ENCODE measurements at places on chromosomes 4 and X.

DNA sequence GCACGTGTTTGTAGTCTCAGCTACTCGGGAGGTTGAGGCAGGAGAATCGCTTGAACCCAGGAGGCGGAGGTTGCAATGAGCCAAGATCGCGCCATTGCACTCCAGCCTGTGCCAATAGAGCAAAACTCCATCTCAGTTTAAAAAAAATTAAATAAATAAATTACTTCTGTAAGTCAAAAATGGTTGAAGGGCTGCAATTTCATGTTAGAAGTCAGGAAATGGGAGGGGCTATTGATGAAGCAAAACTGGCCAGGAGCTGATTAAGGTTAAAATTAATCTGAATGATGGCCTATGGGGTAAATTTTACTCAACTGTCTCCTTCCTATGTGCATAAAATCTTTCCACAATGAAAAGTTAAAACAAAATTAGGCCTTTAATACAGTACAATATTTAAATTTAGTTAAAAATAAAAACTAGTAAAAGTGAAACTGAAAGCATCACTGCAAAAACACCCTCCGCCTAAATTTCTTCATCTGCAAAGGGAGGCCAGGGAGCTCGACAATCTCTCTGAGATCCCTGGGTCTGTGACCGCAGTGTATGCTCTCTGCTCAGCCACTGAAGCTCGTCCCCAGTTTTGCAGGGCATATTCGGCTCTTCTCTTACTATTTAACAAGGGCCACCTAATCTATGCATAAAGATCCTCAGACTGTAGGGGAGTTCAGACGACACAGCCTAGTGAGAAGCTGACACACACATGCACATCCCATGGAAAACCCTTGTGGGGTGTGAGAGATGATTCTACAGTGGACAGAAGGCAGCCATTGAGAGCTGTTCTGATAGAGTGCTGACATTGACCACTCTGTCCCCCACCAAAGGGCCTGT lies 57.2 kb downstream of the IRF2 start:
- no peak for DNase-seq

- no peak for DNase-seq
Observed at GRCh38 chrX:99271641-99272040, 1138.4 kb downstream of the PCDH19 start.

- peak; percentile 26 for DNase-seq
Observed at GRCh38 chrX:39854772-39855747, 242.7 kb downstream of the BCOR start.

DNA sequence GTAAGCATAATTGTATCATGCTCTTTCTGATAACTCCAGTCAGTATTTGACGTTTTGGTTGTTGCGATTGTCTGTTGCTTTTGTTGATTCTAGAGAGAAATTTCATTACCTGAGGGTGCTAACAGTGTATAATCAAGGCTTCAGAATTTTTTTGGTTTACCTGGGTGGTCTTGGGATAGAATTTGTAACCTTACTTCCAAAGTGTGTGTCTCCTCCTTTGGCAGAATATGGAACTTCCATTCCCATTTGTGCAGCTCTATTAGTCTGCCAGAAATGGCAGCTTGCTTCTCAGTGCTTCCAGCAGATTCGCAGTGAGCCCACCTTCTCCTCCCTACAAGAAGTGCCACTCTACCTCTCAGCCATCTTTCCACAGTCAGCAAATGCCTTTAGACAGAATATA lies 5.3 kb downstream of the COPS4 start:
- no peak for DNase-seq

DNA sequence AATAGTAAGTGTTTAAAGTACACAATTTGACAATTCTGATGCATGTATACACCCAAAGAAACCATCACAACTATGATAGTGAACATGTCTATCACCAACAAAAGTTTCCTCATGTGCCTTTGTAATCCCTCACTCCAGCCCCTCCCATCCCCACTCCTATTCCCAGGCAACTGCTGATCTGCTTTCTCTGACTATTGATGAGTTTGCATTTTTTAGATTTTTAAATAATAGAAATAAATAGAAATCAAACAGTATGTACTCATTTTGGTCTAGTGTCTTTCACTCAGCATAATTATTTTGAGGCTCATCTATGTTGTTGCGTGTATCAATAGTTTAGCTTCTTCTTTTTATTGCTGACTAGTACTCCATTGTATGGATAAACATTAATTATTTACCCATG lies 5.3 kb upstream of the RPS4X start:
- DNase-seq, result no peak

DNA sequence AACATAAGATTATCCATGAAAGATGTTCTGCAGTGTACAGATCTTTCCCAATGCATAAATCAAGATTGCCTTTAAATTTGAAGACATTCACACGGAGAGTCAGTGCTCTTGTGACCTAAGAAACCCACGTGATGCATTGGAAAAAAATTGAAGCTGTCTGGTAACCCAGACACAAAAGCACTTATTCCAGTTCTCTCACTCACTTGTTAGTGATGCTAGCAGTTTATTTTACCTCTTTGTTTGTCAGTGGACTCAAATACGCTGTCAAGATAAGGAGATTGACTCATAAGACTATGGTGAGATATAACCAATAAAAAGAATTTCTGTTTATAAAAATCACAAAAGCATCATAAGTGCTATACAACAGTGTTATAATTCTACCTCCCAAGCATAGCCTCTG lies 245.8 kb upstream of the SMIM31 start:
- DNase-seq, result no peak

DNA sequence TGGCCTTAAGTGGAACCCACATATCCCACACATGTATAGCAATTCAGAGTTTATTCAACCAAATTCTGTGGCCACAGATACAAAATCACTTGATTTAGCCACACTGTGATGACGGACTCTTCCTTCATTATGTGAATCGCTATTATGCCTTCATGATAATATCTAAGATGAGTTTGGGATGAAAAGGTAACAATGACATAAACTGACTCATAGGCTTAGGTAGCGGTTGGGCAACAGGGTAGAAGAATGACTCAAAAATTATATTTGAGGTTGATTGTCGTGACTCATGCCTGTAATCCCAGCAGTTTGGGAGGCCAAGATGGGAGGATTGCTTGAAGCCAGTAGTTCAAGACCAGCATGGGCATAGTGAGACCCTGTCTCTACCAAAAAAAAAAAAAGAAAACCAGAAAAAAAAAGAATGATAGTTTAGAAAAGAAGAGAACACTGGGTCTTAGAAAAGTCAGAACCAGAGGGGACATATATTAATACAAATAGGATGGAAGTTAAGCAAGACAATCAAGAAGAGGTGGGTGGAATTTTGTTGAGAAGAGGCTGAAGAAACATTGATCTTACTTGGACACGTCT lies 70.4 kb upstream of the USP9X start:
- DNase-seq, result no peak

- DNase-seq, result no peak
Observed at GRCh38 chr4:19214591-19215186, 1037.0 kb upstream of the SLIT2 start.

- DNase-seq, result no peak
Observed at GRCh38 chrX:19554786-19555185, 39.5 kb upstream of the MAP3K15 start.

GRCh38 chr4:57499786-57500185 lies 389.6 kb upstream of the IGFBP7 start:
- DNase-seq, result no peak

DNA sequence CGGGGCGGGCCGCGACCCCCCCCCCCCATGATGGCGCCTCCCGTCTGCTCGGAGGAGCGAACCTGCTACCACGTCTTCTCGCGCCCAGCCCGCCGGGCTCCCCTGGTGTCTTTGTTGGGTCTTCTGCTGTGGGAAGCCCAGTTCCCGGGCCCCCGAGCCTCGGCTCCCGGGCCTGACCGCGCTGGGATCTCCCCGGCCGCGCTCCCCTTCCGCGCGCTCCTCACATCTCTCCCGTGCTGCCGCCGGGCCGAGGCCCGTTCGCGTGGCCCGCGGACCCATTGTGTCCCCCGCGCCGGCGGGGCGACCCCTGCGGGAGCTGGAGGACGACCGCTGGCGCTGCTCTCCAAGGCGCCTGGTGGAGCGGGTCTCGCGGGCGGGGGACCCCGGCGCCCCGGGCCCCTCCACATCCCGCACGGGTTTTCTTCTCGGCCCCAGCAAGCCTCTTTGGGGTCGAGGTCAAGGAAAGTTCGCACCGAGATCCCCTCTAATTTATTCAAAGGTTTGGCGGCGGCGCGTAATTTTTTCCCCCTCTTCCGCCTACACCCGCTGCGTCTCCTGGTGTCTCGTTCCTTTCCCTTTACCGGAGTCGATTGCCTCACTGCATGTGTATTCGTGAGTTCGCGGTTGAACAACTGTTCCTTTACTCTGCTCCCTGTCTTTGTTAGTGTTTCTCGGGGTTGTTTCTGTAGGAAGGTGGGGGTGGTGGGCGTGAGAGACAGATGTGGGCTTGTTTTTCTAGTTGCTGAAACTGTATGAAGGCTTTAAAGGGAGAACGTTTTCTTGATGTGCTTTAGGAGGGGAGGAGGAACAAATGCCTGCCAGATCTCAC lies 770 bp downstream of the SMAD1 start:
- DNase-seq, result peak; percentile 38

DNA sequence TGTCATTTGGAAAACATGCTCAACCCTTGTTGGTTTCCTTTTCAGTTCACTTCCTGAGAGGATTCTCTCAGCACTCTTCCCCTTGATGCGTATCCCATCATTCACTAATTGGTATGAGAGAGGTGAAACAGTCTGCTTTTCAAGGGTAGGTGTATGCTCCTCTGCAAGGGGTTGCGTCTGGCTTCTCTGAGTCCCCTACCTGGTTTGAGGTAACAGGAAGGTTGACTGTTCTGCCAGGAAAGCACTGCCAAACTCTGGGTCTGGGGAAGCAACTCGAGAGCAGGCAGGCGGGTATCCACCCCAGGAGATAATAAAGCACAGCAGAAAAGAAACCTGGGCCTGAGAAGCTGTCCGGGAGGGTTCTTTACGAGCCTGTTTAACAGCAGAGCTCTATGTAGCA lies 101.2 kb downstream of the SHROOM4 start:
- DNase-seq, result no peak

DNA sequence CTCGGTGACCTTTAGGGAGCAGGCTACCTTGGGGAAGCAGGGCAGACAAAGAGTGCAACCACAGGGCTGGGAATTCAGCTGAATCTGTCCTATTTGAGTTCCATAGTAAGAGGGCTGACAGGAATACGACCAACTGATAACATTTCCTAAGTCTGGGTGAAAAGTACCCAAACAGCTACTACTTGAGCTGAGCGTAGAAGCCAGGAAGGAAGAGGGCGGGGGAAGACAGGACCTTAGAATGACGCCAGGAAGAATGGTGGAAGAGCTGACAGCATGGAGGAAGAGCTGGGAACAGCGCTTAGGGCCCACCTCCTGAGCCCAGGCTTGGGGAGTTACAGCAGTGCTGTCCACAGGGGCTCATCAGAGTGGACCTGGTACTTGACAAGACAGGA lies 14.4 kb downstream of the MECP2 start:
- DNase-seq, result no peak

DNA sequence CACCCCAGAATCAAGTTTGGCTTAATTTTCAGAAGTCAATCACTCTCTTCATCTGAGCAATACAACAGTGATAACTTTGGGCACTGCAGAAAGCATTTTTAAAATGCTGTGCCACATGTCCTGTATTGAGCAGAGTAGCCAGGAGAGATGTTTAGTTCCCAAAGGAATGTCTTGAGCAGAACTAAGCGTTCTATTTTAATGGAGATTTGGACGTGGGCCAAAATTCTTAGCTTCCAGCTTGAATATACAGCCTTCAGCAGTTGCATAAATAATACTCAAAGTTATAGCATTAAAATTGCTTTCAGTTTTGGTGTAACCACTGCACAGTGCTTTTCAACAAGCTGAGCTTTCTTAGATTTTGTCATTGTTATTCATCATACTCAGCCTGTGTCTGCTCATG lies 679.2 kb downstream of the NLGN4X start:
- no peak for DNase-seq

- DNase-seq, result no peak
Observed at GRCh38 chr4:108166038-108166437, 2.7 kb downstream of the LEF1 start.

DNA sequence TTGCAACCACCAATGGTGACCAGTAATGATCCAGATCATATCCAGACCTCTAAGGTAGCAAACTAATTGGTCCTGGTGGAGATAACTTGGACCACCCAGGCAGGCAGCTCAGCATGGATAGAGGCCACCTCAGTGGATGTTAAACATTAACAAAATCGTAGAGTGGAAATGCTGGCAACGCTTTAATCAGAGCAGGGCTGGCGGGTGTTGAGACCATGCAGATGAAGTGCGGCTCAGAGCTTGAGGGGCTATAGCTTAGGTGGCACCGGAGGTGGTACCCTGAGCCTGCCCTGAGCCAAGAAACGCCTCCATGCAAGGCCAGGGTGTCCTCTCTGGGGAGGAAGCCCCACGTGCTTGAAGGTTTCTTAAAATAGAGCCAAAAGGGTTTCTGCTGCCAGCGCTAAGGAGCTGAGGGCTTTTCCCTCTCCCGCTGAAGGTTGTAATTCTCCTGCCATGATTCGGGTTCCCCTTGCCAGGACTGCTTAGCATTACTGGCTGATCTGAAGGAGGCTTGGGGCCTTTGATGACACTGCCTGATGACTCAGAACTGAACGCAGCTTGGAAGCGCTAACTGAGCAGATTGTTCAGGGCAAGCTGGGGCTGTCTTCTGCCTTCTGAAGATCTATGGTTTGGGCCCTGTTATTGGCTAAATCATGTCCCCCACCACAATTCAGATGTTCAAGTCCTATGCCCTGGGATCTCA lies 177.8 kb upstream of the ATP6AP2 start:
- DNase-seq, result no peak

GRCh38 chr4:186823989-186824388 lies 100.3 kb upstream of the FAT1 start:
- no peak for DNase-seq

- no peak for DNase-seq
Observed at GRCh38 chrX:115023139-115023538, 5.7 kb upstream of the IL13RA2 start.

- no peak for DNase-seq
Observed at GRCh38 chr4:180203349-180203748, 2039.9 kb upstream of the TENM3 start.

DNA sequence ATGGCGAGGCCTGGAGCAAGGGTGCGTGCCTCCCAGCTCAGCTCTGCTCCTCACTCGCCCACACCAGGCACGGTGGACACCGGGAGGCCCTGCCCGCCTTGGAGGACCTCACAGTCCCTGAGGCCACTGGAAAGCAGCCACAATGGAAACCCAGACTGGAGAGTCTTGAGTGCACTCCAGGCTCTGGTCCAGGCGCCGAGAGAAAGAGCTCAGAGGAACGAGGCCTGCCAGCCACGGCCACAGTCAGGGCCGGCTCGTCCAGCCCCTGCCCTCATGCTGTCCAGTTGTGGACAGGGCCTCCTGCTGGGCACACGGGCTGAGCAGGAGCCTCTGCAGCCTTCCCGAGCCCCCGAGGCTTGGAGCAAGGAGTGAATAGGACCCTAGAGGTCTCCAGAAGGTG lies 53.3 kb upstream of the GRPEL1 start:
- DNase-seq, result no peak
